ENCODE measurements at places on chromosomes 7 and 10. TPM values are rescaled to one million over a fixed set of nuclear protein-coding genes. Genes with fewer than 3 reads are reported as not detected.

The EBF3 gene
- not detected for total RNA-seq

The SH2D4B gene
- total RNA-seq = not detected

The SPDYE6 gene
- total RNA-seq = not detected

The CACNB2 gene
- total RNA-seq = not detected

The CCDC3 gene
- total RNA-seq = 0.48 TPM

The SYPL1 gene
- 24.4 TPM for total RNA-seq

The WEE2 gene
- total RNA-seq = 0.03 TPM

The KCNMA1 gene
- total RNA-seq = 139 TPM

The GPR15LG gene
- total RNA-seq = not detected

The SH3PXD2A gene
- total RNA-seq = 5.8 TPM

The TMEM229A gene
- not detected for total RNA-seq

The RAB19 gene
- not detected for total RNA-seq

The ERV3-1 gene
- 1.5 TPM for total RNA-seq

The ORC5 gene
- 58.7 TPM for total RNA-seq

The C10orf90 gene
- total RNA-seq = not detected

The SLC39A12 gene
- not detected for total RNA-seq

The PRF1 gene
- not detected for total RNA-seq

The ATOH7 gene
- total RNA-seq = not detected

The GALNT17 gene
- total RNA-seq = not detected

The CARD11 gene
- 0.17 TPM for total RNA-seq

The CCDC146 gene
- 0.40 TPM for total RNA-seq

The CFTR gene
- total RNA-seq = not detected

The ASB10 gene
- total RNA-seq = not detected

The CALN1 gene
- total RNA-seq = 1.9 TPM

The DUS4L gene
- total RNA-seq = 12.2 TPM

The RTKN2 gene
- total RNA-seq = 6.2 TPM

The CDH23 gene
- total RNA-seq = not detected

The KLF14 gene
- 0.20 TPM for total RNA-seq

The CYP2C18 gene
- 0.05 TPM for total RNA-seq

The TRIM73 gene
- total RNA-seq = not detected

The GARIN1A gene
- total RNA-seq = 0.05 TPM

The FAM25C gene
- not detected for total RNA-seq

The TMEM213 gene
- not detected for total RNA-seq

The GPNMB gene
- total RNA-seq = 3.9 TPM

The WNT8B gene
- not detected for total RNA-seq

The TMEM184A gene
- total RNA-seq = 1.5 TPM

The ZNF485 gene
- total RNA-seq = 8.8 TPM

The PKD1L1 gene
- 0.55 TPM for total RNA-seq

The CYP2E1 gene
- total RNA-seq = 1.2 TPM

The KAZALD1 gene
- 13.4 TPM for total RNA-seq

The AKR1C8 gene
- not detected for total RNA-seq

The FOXP2 gene
- total RNA-seq = 0.37 TPM

The TFR2 gene
- total RNA-seq = not detected

The PRSS37 gene
- total RNA-seq = not detected

The CPEB3 gene
- 0.43 TPM for total RNA-seq

The TMEM140 gene
- 0.60 TPM for total RNA-seq

The TMEM270 gene
- 0.23 TPM for total RNA-seq

The HYAL4 gene
- total RNA-seq = not detected

The SAP25 gene
- total RNA-seq = 1.6 TPM

The DUSP5 gene
- total RNA-seq = 72.7 TPM

The CHCHD3 gene
- total RNA-seq = 139 TPM

The VWDE gene
- 1.1 TPM for total RNA-seq

The LHFPL3 gene
- total RNA-seq = not detected

The OR9A2 gene
- total RNA-seq = not detected

The GBX1 gene
- not detected for total RNA-seq

The EXOC4 gene
- total RNA-seq = 39.3 TPM

The SPRN gene
- not detected for total RNA-seq

The VAX1 gene
- not detected for total RNA-seq
